ENCODE measurements at places on chromosomes 5 and 9.

- DNase-seq, result no peak
Observed at GRCh38 chr9:17962747-17963146, 383.9 kb downstream of the SH3GL2 start.

- no peak for DNase-seq
Observed at GRCh38 chr5:168656633-168657032, 77.5 kb upstream of the PANK3 start.

GRCh38 chr9:38619556-38620447, 594 bp downstream of the ANKRD18A start:
- DNase-seq, result peak; percentile 48

DNA sequence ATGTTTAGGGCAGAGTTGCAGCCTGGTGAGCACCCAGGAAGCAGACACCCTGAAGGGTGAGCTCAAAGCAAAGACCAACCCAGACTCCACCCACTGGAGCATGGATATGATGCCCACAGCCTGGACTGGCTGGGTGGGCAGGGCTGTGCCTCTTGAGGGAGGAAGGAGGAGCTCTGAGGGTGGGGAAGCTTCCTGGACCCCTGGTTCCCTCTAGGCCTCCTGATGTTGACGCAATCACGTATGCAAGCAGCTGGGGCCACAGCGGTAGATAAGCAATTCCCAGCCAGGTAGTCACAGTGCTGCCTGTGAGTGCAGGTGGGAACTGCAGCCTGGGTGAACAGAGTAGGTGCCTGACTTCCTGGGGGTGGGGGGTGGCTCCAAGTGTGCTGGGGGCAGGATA, 271.5 kb downstream of the CDK5RAP2 start:
- DNase-seq, result peak; percentile 62

GRCh38 chr5:38536968-38537367, 19.5 kb downstream of the LIFR start:
- no peak for DNase-seq

- no peak for DNase-seq
Observed at GRCh38 chr5:61409568-61409967, 77.5 kb downstream of the ZSWIM6 start.

GRCh38 chr9:134618163-134618832, 23.3 kb upstream of the COL5A1 start:
- peak; percentile 22 for DNase-seq

GRCh38 chr5:69531406-69531801, 28.6 kb upstream of the GTF2H2C start:
- no peak for DNase-seq

- DNase-seq, result no peak
Observed at GRCh38 chr5:175290379-175290778, 153.6 kb downstream of the DRD1 start.

- no peak for DNase-seq
Observed at GRCh38 chr9:75488719-75489110, 400.4 kb downstream of the OSTF1 start.

- no peak for DNase-seq
Observed at GRCh38 chr9:106731910-106732309, 131.1 kb upstream of the ZNF462 start.

GRCh38 chr5:118068886-118069285, 919.5 kb downstream of the DTWD2 start:
- no peak for DNase-seq

GRCh38 chr5:4095918-4096630, 500.4 kb downstream of the IRX1 start:
- no peak for DNase-seq

DNA sequence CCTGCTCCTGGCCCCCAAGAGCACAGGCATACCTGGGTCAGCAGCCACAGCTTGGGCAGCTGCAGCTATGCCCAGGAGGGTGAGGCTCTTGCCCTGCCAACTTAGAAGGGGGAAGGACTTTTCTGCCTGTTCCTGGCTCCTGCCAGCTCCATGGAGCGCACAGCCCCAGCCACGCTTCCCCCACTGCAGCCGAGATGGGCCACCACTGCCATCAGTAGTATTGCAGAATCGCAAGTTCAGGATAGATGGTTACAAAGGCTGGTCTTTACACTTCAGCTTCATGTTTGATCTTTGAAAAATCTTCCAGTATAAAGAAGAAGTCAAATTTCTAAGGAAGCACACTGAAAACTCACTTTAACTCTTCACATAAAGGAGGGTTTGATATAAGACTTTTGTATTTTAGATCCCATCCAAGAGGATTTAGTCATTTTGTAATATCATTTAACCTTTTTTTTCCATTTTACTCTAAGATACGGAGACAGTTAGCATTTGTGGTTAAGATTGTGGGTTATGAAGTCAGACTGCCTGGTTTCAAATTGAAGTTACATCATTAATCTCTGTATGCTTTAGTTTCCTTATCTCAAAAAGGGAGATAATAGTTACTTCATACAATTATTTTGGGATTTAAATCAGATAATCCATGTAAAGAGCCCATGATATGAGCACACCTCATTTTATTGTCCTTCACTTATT, 81.8 kb downstream of the NLN start:
- DNase-seq, result no peak

- no peak for DNase-seq
Observed at GRCh38 chr5:124849774-124850173, 103.3 kb upstream of the ZNF608 start.

DNA sequence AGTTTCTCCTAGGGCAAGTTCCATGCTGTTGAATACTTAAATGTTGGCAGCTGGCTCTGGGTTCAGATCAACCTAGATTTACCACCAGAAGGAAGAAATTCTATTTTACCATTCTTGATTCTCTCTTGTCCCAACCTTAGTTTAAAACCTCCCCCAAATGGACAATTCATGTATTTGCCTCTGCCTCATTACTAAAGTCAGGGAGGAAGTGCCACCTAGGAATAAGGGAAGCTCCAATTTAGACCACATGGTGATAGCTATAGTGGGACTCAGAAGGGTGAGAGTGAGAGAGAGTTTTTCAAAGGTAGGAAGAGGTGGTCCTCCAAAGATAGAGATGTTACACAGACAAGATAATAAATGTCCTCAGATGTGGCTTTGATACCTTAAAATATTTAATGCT, 53.4 kb upstream of the PAM start:
- DNase-seq, result no peak

DNA sequence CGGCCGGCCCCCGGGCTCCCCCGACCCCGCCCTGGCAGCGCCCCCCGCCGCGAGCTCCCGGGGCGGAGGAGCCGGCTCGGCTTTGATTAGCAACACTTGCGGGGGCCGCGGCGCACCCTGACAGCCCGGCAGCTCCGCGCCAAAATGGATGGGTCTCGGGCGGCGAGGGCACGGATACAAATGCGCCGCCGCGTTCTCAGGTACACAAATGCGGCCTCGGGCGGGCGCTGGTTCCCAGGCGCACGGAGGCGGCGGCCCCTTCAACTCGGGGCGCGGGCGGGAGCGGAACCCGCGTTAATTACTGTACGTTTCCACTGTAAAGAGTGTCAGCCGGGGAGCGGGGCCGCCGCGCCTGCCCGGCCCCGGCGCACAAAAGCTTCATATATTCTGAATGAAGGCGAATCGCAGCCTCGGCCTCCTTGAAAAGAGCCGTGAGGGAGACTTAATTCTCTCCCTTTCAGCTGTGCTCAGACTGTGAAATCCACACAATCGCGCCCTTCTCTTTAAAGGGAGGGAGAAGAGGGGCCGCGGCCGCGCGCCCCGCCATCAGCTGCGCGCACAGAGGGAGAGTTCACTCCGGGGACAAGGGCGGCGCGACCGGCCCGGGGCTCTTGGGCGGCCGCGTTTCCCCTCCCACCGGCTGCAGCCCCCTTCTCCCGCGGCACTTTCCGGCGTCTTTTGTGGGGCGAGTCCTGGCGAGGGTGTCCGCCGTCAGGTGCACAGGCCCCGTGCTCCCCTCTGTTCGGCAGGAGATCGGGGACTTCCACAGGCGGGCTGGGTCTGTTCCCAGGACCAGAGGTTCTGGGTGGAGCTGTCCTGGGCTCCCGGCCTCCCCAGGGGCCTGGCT, 27.0 kb downstream of the MSX2 start:
- DNase-seq, result peak; percentile 52

- DNase-seq, result no peak
Observed at GRCh38 chr9:17888066-17888465, 309.2 kb downstream of the SH3GL2 start.

- no peak for DNase-seq
Observed at GRCh38 chr5:56739990-56740389, 75.4 kb upstream of the MAP3K1 start.

DNA sequence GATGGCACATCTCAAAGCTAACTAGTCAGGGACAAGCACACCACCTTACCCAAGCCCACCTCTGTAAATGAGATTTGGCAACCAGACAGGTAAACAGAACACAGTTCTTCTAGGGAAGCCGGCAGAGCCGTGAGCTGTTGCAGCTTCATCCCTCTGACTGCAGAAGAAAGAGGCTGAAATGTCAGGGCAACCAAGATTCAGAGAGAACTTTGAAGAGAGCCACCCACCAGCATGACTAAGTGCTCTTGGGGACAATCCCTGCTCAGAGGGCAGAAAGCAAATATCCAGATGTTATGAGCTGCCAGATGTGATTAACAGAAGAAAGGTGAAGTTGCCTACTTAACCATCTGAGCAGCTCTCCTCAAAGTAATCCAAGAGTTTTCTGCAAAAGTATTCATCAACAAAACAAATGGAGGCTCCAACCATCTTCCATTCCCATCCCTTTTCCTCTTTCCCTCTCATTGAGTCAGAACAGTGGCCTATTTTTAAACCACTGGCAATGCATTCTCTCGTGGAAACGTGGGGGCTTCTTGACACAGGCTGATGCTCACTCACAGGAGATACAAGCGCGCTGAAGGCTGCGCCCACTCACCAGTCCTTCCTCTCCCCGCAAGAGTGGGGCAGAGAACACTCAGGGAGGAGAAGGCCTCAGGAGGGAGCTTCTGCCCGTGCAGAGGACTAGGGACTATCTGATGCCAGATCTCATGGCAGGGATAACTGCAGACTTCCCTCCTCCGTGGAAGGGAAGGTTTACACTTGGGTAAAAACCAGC, 57.1 kb downstream of the SLIT3 start:
- no peak for DNase-seq

All from H9 (cell line).